Osteocyte (in vitro differentiated cells): ENCODE measurements at places on chromosomes 3 and 15. TPM values are rescaled to one million over a fixed set of nuclear protein-coding genes. Genes with fewer than 3 reads are reported as not detected.

Gene GP5
- 0.10 TPM in 1 of 2 replicates, not detected in the other for total RNA-seq

Gene GABRA5
- not detected in 2 replicates for total RNA-seq

Gene ZNF717
- total RNA-seq: 8.6 and 10.0 TPM in 2 replicates

Gene ACAD11
- total RNA-seq: 20.7 and 22.6 TPM in 2 replicates

Gene CLDN16
- total RNA-seq: not detected in 2 replicates

Gene CLCN2
- 9.4 and 9.7 TPM in 2 replicates for total RNA-seq

Gene NPAP1
- not detected in 2 replicates for total RNA-seq

Gene C3orf85
- total RNA-seq: not detected in 2 replicates

Gene VIPR1
- total RNA-seq: 8.9 and 9.2 TPM in 2 replicates

Gene TMEM207
- total RNA-seq: not detected in 2 replicates

Gene RGMA
- total RNA-seq: 12.4 and 13.7 TPM in 2 replicates

Gene ATP2B2
- 0.13 TPM in 1 of 2 replicates, not detected in the other for total RNA-seq

DNA sequence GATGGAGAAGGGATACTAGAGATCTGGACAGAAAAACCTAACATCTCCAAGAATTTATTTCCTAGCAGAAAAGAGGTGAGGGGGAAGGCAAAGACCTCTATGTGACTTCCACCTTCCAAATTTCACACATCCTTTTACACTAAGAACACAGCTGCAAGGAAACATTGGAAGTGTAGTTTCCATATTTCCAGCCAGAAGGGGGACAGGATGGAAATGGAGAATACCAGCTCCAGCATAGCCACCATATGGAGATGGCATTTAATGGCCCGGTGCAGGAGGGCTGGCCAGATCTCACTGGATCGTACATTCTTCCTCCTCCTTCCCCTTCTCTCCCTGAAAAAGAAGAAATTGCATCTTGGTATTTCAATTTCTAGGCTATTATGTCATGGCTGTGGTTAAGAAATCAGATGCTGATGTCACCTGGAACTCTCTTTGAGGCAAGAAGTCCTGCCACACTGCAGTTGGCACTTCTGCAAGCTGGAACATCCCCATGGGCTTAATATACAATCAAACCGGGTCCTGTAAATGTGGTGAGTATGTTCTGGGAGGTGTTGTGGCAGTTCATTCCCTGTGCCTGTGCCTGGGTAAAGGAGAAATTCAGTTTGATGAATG is 36.9 kb upstream of the TF start:
- no peak for DNase-seq

GRCh38 chr15:76342382-76343201 is 6.0 kb downstream of the ISL2 start:
- DNase-seq: no peak

DNA sequence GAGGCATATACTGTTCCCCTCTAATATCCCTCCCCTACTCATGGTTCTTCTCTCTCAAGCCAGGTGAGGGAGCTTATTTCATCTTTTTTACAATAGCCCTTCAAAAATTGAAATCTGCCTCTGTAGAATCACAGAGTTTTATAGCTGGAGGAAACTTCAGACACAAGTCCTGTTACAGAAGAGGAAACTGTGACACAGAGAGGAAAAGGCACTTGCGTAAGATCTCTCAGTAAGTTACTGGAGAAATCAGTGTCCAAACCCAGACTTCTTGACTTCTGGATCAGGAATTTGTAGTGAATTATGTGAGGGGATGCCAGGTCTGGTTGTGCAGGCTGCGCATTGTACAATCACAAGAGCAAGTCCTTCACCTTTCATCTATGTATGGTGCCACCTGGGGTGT is 4.6 kb downstream of the FGD5 start:
- no peak for DNase-seq

- no peak for DNase-seq
These were observed 38.9 kb downstream of the LDHAL6B start for GRCh38 chr15:59245559-59245958.

DNA sequence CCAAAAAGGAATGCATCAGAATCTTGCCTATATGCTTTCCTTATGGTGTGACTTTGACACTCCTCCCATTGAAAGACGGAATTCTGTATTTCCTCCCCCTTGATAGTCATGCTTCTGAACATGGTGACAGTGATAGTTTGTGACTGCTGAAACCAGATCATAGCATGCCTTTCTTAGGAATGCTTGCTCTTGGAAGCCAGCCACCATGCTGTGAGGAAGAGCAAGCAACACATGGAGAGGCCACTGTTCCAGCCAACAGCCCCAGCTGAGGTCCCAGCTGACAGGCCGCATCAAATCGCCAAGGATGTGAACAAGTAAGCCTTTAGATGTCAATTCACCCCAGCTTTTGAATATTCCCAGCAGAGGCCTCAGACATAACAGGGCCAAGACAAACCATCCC is 100.1 kb downstream of the IGF2BP2 start:
- no peak for DNase-seq

GRCh38 chr15:75455982-75456531 is 4.6 kb upstream of the SIN3A start:
- no peak for DNase-seq

- no peak for DNase-seq
These were observed 880.1 kb downstream of the PDCD6IP start for GRCh38 chr3:34678575-34678974.

GRCh38 chr15:101393172-101393571 is 96.3 kb downstream of the PCSK6 start:
- DNase-seq: no peak

GRCh38 chr15:62606376-62607113 is 436.0 kb upstream of the TPM1 start:
- DNase-seq: no peak

- no peak for DNase-seq
These were observed 137.9 kb downstream of the SUCLG2 start for GRCh38 chr3:67516496-67516895.

DNA sequence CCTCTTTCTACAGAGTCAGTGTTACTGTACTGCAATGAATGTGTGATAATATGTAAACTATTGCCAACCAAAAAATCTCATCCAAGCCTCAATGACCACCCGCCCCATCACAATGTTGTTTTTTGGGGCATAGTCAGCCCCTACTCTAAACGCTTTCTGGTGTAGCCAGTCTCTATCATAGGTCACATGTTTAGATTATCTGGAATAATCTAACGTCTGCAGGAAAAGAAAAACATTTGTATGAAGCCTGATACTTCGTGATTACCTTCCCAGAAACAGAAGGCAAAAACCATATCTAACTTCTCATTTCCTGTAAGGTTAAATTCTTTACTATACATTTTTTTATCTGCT is 1331.8 kb upstream of the GBE1 start:
- DNase-seq: no peak

DNA sequence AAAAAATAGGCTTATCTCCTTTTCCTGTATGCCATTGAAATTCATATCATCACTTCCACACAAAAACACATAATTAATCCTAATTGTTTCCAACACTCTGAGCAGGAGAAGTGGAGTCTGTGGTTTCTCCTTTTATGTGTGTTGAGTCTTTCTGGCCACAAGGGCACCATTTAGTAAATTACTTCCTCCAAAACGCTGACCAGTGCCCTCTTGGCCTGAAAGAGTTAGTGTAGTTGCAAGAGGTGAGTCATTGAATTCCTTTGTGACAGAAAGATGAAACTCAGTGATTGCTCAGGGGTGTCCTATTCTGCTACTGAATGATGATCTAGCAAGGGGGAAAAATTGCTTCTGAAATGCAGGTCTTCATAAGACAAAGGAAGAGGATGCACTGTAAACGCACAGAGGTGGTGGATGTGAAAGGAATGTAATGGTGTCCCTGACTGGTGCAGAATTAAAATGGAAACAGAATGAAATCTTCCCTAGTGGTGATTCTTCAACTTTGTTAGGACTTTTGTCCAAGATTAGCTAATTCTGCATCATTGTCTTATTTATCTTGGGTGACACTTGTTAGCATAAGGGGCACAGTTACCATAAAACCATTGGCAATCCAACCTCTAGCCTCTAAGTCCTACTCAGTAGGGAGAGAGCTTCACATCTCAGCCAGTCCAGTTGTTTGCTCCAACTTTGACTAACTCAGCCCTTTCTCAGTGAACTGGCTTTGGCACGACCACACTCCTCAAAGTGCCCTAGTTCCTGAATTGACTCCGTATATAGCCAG is 208.4 kb upstream of the NANOGP8 start:
- DNase-seq: no peak

DNA sequence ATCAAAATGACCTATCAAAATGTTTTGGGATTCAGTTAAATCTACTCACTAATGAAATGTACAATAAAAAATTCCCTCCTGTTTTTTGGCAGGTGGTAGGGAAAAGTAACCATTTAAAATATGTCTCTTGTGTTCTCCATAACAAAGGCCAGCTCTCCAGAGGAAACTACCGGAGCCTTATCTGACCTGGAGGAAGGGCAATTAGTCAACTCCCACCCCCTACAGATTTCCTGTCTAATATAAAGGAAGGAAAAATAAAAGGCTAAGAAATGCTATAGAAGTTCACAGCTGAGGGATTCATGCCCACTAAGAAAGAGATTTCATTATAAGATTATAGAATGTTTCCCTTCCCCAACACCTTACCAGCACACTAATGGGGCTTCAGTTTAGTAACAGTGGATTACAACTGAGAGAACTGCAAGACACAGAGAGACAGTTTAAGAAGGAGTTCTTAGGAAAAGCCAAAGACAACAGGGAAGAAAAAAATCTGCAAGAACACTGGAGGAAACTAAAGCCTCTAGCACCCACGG is 376.5 kb upstream of the KCNMB2 start:
- DNase-seq: no peak

GRCh38 chr15:98807262-98807661 is 158.9 kb downstream of the IGF1R start:
- no peak for DNase-seq

- DNase-seq: no peak
These were observed 161.2 kb upstream of the NECTIN3 start for GRCh38 chr3:110910346-110910955.

DNA sequence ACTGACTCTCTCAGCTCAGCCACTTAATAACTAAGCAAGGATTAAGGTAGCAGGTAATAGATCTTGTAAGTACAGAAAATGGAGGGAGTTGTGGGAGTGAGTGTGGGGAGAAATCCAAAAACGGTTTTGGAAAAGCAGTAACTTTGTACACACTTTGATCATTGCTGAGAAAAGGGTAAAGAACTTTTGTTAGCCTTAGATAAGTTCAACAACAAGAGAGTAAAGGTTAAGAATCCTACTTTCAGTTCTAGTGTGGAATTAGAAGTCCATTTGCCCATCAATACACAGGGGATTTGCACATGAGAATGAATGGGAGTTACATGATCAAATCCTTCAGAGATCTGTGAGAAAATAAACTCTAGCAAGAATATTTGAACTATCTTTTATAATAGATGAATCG is 528.7 kb downstream of the SOX2 start:
- DNase-seq: no peak

DNA sequence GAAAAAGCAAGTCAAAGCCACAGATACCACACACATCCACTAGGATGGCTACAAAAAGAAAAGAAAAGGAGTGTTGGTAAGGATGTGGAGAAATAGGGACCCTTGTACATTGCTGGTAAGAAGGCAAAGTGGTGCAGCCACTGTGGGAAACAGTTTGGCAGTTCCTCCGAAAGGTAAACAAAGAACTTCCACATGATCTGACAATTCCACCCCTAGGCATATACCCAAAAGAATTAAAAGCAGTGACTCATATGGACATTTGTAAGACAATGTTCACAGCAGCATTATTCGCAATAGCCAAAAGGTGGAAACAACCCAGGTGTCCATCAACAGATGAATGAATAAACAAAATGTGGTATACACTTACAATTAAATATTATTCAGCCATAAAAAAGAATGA is 22.2 kb upstream of the GMPPB start:
- DNase-seq: no peak

- DNase-seq: no peak
These were observed 557.2 kb downstream of the EPHB1 start for GRCh38 chr3:135352213-135352612.

GRCh38 chr15:35304389-35304788 is 219.3 kb upstream of the NANOGP8 start:
- DNase-seq: no peak

DNA sequence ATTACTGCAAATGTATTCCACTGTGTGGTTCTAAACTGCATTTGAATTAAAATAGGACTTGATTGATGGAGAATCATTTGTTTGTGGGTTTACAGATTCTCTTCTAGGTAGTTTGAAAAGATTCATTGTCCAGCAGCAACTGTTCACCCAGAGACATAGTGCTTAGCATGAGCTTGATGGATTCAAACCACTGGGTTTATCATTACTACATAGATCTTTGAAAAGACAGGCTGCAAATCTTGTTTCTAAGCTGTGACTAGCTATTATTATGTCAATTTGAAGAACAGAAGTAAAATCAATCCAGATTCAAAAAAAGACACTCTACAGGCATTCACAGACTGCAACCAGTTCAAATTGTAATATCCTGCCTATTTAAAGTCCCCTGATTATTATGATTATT is 49.8 kb downstream of the MBNL1 start:
- no peak for DNase-seq

- DNase-seq: no peak
These were observed 16.4 kb downstream of the TGM4 start for GRCh38 chr3:44890852-44891251.

DNA sequence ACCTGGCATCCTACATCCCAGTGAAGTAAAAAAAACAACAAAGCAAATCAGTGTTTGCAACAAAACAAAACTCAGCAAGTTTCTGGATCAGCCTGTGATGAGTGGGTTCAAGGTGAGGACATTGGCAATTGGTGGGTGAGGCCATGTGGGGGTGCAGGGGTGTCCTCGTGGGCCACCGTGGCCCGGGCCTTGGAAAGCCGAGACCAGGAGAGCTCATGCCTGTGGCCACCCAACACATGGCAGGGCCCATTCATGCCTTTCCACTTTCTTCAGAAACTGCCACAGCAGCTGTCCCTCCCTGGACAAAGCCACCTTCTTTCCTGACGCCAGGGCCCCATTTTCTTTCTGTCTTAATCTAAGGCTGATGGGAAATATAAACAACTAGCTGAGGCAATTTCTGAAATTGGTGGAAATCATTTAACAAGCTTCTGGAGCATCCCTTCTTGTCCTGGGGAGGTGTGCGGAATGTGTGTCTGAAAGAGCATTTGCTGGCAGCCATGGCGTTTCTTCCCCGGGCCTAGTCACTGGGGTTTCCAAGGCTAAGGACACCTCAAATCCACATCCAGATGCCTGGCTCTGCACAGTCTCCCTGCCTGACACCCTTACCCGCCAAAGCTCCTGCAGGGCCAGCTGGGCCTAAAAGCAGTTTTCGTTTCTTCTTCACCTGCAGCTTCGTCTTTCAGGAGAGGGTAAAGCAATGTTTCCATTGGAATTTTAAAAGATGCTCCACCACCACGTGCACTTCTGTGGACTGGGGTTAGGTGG is 34.1 kb upstream of the SFMBT1 start:
- DNase-seq: no peak
